ENCODE measurements at places on chromosomes 2 and 18.

DNA sequence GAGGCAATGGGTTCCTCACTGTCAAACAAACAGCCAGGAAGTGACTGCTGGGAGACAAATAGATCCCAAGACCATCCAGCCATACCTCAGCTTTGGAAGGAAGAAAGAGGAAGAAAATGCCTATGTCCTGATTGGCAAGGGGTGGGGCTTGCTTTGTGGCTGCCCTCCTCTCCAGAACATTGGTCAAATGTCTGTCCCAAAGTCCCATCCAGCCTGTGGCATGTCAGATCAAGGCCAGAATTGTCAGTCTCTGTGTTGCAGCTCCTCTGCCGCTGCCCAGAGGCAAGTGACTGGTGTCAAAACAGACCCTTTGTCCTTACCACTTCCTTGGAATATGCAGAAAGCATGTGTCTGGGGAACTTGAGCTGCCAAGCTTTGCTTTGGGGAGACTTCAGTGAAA, 63.0 kb upstream of the SMAD2 start:
- no peak for DNase-seq

DNA sequence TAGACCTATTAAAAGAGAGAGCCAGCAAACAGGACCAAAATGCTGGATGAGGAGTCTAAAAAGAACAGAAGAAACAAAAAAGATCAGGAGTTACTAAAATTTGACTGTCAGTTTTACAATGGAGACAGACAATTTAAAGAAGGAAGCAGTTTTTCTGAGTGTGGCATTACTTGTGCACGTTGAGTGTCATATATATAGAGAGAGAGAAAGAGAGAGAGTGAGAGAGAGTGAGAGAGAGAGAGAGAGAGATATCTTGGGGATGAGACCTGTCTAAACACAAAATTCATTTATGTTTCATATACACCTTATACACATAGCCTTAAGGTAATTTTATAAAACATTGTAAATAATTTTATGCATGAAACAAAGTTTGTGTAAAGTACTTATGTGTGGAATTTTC, 2.1 kb upstream of the GALNT3 start:
- no peak for DNase-seq

DNA sequence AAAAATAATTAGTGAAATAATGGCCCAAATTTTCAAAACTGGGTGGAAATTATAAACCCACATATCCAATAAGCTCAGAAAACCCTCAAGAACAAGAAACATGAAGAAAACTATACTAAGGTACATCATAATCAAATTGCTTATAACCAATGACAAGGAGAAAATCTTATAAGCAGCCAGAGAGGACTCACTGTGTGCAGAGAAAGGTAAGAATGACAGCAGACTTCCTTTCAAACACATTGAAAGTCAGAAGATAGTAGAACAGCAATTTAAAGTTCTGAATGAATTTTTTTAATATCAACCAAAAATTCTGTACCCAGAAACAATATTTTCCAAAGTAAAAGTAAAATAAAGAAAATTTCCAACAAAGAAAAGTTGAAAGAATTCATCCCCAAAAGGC, 197.7 kb upstream of the RAB12 start:
- no peak for DNase-seq

GRCh38 chr2:189639007-189639609, 22.2 kb upstream of the ASNSD1 start:
- DNase-seq, result no peak

GRCh38 chr2:72613931-72614330, 211.9 kb downstream of the EXOC6B start:
- DNase-seq, result no peak

DNA sequence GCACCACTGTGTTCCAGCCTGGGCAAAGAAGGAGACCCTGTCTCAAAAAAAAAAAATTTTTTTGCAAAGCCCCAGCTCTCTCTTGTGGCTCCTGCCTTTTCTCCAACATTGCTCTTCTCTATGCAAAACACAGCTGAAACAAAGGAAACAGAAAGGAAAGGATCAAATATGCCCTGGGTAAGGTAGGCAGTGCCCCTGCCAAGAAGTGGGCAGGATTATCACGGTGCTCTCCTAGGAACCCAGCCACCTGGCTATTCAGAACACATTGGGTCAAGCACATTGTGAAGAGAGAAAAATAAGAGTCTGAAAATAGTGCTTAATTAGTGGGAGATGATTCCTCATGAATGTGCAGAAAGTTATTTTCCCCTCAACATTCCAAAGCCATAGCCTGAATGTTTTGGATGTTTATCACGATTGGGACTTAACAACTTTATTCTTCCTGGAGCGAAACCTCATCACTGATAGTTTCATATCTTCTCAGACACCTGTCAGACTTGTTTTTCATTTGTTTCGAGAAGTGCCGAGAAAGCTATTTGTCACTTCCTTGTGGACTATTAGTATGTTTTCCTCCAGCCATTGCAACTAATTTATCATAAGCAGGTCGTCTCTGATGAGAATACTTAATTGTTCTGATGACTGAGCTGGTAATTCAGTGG, 42.7 kb upstream of the RPL31 start:
- DNase-seq, result no peak

DNA sequence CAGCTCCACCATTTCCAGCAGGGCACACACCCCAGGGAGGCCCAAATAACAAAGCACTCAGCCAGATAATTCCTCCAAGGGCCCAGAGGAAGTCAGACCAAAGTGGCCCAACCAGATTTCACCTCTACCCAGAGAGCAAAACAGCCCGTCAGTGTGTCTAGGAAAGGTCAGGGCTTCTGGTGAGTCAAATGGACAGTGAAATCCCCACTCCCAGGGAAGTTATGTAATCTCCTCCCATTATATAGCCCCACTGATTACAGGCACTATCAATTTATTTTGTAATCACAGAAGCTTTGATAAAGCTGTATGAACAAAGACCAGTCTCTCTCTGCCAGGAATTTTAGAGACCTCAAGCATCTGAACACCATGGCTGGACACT, 4.0 kb downstream of the B4GALT6 start:
- no peak for DNase-seq

GRCh38 chr18:58955738-58956137, 91.1 kb downstream of the ZNF532 start:
- no peak for DNase-seq

DNA sequence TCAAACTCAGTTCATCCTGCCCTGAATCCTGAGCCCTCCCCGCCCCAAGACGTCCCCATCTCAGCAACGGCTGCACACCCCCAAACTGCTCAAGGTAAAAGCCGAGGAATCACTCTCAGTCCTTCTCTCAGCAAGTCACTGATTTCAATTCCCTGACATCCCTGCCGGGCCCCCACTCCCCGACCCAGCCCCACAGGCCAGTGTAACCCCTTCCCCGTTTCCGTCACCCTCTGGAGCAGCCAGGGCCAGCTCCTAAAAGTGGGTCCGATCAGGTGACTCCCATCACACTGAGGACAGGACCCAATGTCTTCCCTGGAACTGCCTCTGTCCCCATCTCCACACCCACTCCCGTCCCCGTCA, 20.5 kb downstream of the SNORC start:
- DNase-seq, result no peak

GRCh38 chr2:168439536-168439935, 16.5 kb upstream of the CERS6 start:
- no peak for DNase-seq

DNA sequence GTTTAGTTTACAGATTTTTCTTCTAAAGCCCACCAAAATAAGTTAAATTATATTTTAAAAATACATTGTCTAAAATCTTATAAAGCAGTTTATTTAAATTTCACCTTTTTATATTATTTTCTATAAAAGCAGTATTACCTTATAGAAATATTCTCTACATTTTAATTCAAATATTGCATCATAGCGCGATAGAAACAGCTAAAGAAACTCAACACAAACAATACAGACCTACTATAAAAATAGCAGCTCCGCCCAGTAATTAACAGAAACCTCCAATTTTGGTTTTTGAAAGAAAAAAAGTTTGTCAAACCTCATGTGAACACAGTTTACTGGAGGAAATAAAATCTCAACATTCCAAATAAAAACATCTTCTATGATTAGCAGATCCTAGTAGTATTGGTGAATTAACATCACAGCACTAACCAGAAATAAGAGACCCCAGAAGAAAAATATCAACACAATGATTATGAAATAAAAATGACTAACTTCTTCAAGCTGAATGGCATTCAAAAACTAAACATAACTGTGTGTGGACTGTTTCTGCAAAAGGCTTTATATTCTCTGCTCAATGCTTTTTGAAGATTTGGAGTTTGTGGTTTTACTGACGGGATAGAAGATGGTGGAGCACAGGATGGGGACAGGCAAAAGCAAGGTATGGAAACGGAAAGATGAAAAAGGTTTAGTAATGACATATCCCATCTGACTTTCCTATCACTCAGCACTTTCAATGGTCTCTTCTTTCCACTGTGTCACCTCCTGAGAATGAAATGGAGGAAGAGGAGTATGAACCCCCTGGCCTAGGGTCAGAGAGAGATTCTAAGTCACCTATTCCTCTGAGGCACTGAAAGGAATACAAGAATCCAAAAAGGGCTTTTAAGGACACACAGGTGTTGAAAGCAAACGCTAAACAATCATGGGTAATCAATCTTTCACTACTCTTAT, 17.5 kb downstream of the MAP4K3 start:
- no peak for DNase-seq

GRCh38 chr2:107984707-107985106, 1.6 kb upstream of the SLC5A7 start:
- DNase-seq, result no peak

- no peak for DNase-seq
Observed at GRCh38 chr2:234823877-234824376, 127.9 kb upstream of the SH3BP4 start.

- no peak for DNase-seq
Observed at GRCh38 chr2:38026846-38027245, 49.1 kb downstream of the CYP1B1 start.

DNA sequence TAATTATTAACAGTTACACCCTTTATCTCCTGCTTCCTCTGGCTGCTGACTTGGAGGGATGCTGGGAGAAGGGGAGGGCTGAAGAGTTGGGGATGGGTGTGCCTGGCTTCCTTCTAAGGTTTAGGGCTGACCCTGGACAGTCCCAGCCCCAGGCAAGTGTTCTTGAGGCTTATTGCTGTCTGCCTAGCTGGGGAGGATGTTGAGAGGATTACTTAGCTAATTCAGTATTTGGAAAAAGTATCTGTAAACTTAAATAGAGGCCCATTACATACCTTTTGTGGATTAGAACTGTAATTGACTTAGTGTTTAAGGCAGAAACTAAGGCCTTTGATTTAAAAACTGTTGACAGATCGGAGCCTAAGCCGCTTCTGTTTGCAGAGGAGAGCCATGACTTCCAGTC, 67.6 kb downstream of the AGAP1 start:
- DNase-seq, result no peak

DNA sequence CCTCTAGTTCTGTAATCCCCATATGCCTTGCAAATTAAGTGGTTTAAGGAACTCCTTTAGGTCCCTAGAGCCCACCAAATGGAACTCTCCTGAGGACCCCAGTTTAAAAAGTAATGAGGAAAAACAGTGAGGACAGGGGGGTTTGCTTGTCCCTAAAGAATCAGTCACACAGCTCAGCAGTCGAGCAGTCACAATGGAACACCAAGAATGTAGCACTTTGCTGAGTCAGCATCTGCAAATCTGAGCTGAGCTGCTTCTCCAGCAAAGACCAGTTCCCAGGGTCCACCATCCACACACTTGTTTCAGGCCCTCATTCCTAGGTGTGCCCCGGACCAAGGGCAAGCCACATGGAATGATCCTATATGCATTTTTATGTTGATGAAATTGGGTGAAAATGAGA, 46.2 kb upstream of the NEDD4L start:
- no peak for DNase-seq

DNA sequence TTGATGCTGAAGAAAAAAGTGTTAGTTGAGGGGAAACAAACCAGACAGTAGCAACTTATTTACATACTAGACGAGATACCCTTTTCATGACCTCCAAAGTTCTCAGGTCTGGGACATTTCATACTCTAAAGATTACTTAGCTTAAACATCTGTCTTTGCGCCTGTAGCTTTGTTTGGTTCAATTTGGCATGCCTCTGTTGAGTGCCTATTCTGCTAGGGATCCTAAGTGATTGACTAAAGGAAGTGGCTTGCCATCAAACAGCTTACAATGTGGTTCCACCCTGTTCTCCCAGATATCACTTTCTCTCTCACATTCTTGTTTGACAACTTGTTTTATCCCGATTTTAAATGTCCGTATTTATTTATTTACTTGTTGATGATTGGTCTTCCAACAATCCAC, 488.8 kb downstream of the PARD3B start:
- DNase-seq, result no peak

DNA sequence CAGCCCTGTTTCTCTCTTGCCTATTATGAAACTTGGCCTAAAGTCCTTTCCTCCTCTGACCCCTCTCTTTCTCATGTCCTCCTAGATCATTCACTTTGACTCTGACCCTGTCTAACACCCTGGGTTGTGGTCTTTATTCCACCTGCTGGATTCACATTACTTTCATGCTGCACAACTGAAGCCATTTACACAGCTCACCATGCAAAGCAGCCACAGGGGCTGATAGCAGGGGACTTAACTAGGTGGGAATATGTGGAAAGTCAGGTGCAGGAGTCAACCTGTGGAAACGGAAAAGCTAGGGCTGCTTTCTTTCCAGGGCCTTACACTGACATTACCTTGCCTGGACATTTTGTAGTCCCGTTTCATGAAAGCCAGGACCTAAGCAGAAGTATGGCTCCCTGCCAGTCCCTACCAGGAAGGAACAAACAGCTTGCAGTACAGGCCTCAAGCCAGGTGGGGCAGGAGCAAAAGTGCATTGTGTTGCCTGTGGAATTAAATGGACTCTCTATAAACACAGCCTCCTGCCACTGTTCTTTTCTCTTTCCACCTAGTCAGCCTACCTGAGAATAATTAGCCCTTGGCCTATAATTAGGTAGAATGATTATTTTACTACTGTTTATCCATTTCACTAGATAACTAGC, 11.8 kb downstream of the MAPRE3 start:
- no peak for DNase-seq

DNA sequence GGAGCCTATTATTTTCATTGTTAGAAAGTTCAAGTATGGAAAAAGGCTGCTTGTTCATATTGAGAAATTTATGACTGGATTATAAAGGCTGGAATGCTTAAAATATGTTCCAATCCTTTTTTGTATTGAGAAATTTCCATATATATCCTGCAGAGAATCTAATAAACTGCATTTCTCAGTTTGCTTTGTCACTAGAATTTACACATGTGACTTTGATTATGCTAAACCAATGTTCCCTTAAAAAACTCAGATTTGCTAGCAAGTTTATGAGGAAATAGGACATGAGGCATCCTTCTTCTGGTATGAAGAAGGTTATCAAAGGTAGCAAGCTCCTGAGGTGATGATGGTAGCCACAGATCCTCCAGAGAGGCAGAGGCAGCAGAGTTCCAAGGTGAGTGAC, 29.2 kb upstream of the DSEL start:
- no peak for DNase-seq
